IPS DF 19.7 (cell line): ENCODE measurements at places on chromosomes 16 and 17.

GRCh38 chr16:51159865-51160264 lies 8.8 kb upstream of the SALL1 start:
- DNase-seq = no peak

- no peak for DNase-seq
Observed at GRCh38 chr16:9465161-9465560, 373.7 kb downstream of the HAPSTR1 start.

DNA sequence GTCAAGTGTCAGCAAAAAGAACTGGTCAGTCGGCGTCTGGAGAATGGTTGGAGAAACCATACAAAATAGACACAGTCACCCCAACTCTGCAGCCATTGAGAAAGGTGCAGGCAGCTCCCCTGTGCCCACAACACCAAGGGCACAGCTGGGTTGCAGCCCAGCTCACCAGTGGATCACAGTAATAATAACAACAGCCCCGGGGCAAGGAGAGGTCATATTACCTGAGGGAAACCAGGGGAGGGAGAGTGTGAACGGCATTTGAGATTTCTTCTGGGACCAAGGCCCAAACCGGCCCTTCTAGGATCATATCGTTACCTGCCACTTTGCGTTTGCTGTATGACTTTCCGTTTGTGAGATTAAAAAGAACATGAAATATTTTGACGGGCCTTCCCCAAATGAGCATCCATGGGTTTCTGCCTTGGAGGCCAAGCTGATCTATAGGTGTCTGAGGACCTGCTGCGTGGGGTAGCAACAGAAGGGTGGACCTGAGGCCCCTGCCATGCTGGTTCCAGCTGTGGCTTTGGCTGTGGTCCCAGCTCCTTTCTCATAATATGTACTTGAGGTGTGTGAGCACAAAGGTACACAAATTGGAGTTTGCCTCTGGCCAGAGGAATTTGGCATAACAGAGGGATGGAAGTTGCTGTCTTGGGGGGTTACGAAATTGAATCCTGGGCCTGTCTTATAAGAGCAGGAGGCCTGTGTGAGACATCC lies 154.6 kb downstream of the CMIP start:
- no peak for DNase-seq

- DNase-seq = no peak
Observed at GRCh38 chr17:47821424-47822391, at the start of gene OSBPL7. OSBPL7 (minus strand) TSS chr17:47821794; CDS start chr17:47820278, 1,516 bp downstream.

DNA sequence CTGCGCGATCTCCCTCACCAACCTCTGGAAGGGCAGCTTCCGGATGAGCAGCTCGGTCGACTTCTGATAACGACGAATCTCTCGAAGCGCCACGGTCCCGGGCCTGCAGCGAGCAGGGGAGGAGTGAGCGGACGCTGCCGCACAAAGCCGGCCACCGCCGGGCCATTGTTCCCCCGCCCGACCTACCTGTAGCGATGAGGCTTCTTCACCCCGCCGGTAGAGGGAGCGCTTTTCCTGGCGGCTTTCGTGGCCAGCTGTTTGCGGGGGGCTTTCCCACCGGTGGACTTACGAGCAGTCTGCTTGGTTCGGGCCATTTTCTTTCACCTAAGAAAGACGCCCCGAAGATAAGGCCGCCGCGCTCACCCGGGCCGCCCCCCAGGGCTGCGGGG lies 5.8 kb upstream of the UNK start:
- DNase-seq = no peak

- no peak for DNase-seq
Observed at GRCh38 chr17:57685499-57686132, 59.5 kb downstream of the CCDC182 start.
